HuH-7 (cell line): ENCODE measurements at places on chromosomes 3 and 15.

GRCh38 chr3:149131589-149131988 is 2.2 kb downstream of the HPS3 start:
- no peak for DNase-seq

DNA sequence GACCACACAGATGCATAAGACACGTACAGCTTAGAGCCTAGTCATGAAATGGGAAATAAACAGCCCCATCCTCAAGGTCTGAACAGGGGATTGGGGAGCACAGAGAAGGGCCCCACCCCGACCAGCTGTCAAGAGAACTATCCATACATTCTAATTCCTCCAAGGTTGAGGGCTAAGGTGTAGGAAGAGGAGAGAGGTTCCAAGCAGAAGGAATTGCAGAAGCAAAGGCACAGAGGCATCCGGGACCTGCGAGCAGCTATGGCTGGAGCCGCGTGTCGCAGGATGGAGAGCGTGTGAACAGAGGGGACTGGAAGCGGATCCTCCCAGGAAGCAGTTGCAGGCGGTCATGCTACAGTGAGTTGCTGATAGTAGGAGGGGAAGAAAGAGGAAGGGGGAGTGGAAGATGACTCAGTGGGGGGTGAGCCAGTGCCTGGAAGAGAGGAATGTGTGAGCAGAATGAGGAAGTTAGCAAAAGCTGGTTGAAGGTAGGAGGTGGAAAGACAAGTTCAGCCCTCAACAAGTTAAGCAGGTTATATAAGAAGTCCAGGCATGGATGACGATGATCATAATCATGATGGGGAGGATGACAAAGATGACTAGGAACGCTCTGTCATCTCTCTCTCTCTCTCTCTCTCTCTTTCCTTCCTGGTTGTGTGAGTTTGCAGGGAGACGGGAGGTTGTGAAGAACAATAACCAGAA is 89.7 kb downstream of the LIPC start:
- no peak for DNase-seq

DNA sequence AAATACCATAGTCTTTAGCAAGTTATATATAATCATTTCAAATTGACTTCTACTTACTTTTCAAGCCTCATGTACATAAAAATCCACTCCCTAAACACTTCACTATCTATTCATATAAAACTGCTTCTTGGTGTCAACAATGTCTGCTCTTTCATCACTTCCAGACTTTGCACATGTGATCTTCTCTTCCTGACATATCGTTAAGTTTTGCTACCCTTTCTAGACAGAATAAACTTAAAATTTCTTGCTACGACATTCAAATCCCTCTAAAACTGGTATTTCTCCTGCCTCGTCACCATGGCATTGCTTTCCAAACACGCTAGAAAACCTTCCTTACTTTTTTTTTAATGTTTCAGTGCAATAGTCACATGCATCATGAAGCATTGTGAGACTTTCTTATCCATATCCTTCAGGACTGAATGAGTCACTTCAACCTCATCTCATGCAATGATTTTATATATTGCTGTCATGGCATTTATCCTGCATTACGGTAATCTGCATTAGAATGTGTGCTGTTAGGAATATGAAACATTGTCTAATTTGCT is 122.8 kb downstream of the GMNC start:
- no peak for DNase-seq

DNA sequence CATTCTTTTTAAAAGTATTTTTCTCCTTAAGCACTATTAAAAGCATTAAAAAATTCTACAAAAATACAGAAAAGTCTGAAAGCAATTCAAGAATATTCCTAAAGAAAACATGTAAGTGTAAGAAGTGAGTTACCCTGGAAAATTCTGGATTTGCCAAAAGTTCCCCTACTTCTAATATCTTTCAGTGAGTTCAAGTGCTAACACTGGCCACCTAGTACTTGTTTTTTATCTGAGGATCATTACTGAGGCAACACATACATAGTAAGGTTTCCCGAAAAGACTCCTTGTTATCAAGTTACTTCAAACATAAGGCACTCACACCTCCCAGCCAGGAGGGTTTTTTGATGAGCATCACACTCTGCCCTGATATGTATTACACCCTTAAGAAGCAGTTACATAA is 158.4 kb downstream of the TIGIT start:
- DNase-seq = no peak

DNA sequence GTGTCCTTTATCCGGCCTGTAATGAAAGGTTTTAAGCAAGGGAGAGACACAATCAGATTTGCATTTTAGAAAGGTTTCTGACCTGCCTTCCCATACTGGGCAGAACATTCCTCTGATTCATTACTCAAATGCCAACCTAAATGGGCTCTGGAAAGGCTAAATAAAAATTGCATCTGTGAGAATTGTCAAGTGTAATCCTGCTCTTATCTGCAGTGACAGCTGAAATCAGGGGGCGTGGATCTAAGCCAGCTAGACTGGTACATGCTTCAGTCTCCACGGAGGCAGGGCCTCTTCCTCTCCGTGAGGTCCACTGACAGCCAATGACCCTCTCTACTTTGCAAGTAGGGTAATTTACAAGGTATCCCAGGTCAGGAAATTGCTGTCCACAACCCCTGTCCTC is 32.5 kb upstream of the MINAR1 start:
- no peak for DNase-seq

- no peak for DNase-seq
These were observed 1.6 kb upstream of the SEC61A1 start for GRCh38 chr3:128050597-128050996.

- DNase-seq = peak; percentile 11
These were observed 361.0 kb upstream of the IL12A start for GRCh38 chr3:159627634-159628033.

DNA sequence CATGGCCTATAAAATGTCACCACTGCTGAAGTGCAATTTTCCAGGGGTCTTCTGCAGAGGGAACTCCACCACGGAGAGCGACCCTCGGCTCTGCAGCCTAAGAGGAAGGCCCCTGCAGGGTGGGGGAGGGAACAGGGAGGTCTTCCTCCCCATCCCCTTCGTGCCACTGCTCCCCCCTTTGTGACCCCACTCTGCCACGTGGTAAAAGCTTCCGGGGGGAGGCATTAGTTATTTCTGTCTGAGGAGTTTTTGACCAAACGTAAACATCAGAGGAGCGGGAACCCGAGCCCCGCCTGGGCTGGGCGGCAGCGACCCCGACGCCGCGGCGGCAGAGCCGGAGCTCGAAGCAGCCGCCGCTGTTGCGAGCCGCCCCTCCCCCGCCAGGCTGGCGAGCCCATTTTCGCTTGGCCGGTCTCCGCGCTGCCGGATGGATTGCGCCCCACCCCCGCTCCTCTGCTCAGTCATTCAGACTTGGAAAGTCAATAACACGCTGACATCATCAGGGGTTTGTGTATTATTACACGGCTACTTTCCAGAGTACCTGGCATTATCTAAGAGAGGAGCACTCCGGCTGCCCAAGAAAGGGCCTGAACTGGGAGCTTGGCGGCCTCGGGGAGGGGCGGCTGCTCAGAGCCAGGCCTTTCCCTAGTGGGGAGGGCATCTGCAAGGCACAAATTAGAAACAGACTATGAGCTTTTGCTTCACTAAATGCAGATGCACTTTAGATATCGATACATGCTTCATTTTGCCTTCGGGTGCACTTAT is 162.5 kb upstream of the TBL1XR1 start:
- peak; percentile 94 for DNase-seq

DNA sequence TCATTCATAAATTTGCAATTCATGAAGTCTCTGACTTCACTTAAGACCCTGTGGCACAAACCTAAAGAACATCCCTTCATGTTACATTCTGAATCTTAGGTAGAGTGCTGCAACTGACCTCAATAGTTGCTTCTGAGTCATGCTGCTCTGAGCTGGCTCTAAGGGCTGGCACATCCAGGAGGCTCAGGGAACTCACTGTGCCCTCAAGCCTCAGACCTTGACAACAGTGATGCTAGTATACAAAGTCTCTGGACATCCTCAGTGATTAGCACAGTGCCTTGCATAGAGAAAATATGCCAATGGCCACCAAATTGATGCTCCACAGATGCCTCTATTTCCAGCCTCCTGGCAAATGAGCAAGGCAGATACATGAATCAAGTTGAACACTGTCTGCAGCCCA is 740.9 kb upstream of the LMCD1 start:
- DNase-seq = no peak

DNA sequence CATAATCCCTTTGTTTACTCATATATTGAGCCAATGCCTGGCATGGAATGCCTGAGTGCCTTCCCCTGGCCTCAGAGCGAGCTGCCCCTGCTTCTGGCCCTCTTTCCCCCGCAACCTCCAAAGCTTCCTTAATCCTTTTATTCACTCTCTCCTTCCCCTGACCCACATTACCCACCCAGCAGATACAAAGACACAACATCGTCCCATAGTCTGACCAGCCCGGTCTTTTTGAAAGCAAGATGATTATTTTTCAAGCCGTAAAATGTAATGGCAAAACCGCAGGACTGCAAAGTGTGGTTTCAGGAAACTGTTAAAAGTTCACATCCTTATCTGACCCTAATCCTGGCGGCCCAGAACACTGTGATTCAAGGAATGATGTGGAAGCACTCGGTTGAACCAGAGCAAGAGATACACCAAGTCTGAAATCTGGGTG is 78.4 kb upstream of the LRTM1 start:
- no peak for DNase-seq

- DNase-seq = no peak
These were observed 7.2 kb upstream of the MAP4 start for GRCh38 chr3:48023377-48023776.

GRCh38 chr15:36579792-36580431 is 486 bp downstream of the CDIN1 start:
- no peak for DNase-seq

DNA sequence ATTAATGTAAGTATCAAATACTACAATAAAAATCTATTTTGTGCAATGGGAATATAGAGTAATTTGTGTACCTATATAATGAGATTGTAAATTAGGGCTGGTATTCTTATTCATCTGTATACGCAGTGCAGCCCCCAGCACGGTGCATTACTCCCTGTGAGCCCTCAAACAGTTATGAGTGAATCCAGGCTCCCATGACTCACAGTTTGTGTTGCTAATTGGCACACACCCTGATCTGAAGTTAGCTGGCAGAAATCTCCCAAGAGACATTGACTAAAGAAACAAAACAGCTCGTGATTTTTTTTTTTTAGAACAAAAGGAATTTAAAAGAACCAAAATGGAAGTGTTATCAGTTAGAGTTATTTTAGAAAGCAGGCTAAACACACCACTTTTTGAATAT is 15.7 kb downstream of the GK5 start:
- DNase-seq = no peak

- no peak for DNase-seq
These were observed 122.6 kb downstream of the RAB11A start for GRCh38 chr15:65991721-65992483.

- DNase-seq = no peak
These were observed 15.0 kb upstream of the SRP14 start for GRCh38 chr15:40053831-40054604.

DNA sequence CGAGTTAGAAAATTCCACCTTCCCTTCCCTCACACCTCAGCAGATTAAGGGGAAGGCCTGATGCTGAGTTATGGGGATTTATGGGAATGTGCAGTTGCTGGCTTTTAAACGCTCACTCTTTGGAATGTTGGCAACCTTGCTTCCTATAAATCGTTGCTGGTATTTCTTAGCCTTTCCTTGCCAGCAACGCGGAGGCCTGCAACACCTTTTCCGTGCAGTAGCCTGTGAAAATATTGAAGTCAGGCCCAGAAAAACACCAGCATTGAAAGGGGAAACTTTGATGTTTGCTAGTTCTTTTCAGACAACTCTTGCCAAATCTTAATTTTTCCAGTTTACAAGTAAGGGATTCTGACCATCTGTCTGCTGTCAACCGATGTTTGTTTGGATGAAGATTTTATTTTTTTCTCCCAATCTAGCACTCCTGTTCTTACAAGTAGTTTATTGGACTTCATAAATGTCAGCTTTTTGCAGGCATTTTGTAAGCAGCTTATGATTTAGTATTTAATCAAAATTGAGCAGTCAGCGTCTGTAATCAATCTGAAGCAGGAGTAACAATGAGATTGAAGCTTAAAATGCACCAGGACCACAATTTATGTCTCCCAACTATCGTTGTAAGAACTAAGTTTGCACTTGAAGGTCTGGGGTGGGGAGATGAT is 251.0 kb downstream of the RPLP1 start:
- DNase-seq = no peak

DNA sequence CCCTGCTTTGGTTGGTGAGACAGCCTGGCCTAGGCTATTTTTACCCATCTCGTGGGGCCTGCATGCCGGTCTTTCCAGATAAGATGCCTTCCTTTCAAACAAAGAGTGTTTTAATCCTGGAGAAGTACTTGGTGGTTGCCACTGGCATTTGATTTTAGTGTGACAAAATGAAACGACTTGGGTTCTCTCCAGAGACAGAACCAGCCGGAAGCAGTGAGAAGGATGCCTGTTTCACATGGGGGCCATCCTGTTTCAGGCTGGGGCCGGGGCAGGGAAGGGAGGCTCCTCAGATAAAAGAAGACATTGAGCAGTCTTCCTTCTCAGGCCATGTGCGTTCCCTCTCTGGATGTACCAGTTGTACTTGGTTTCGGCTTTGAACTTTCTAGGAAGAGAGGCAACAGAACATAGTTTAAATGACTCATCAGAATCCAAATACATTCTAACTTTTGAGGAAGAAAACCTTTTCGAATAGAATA is 74.9 kb downstream of the TOP2B start:
- no peak for DNase-seq

- no peak for DNase-seq
These were observed at the start of gene FBLN2 for GRCh38 chr3:13548696-13549622. TSS of gene FBLN2 (plus strand) at chr3:13549125. CDS start at chr3:13570356, 21,231 bp downstream.

- DNase-seq = no peak
These were observed 31.0 kb upstream of the FAM3D start for GRCh38 chr3:58697561-58697960.

- DNase-seq = no peak
These were observed 250.3 kb downstream of the SLC9A9 start for GRCh38 chr3:143597774-143598652.

DNA sequence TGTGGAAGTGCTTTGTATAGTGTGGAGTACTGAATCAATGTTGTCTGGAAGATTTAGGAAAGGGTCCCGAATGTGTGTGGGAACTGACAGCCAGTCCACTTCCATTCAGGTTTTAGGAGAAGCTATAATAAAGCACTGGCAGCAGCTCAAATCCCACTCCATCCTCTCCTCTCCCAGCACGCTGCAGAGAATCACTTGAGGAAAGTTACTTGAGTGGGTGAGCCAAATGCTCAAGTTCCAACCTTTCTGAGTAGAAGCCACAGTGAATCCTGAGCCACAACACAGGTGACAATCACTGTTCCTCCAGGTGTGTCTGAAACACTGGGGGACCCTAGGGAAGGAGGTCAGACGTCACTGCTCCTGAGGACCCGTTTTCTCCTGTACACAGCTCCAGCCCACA is 106.5 kb downstream of the TIGIT start:
- no peak for DNase-seq

- DNase-seq = no peak
These were observed 3.9 kb upstream of the MECOM start for GRCh38 chr3:169667166-169668071.
